Stimulated activated naive CD8-positive, alpha-beta T cell treated with anti-CD3 and anti-CD28 coated beads, Interleukin-15, Interleukin-2, amounts not matched to agents 100 U/mL and 50 U/mL, for 24 hours (primary cell): ENCODE measurements at places on chromosomes 5 and 9.

DNA sequence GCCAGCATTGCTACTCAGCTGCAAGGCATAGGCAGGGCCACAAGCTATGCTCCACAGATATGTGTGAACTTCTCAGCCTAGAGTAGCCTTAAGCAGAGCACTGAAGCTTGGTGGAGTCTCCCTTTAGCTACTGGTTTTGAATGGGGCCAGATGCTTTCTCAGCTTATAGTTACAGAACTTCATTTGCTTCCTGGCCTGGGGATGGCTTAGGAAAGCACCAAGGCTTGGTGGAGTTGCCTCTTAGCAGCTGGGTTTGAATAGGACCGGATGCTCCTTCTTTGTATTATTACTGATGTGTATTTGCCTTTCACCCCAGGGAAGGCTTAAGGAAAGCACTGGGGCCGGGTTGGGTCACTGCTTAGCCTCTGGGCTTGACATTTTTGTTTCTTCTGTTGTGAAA, 497.8 kb upstream of the SEMA6A start:
- DNase-seq: no peak

DNA sequence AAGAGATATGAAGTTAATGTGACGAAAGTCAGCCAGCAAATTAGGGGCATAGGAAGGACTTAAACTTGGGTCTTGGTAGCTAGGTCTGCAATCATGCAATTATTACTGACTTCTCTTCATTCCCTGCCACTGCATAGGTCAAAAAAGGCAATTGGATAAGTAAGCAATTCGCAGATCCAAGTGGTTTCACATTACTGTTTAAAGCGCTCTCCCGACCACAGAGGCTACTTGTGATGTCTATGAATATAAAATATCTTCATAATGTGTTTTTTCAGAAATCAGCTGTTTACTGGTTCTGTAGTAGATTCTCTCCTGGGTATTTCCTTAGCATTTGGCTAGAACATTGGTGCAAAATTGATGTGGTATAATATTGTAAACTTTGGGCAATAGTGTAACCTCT, 174.7 kb upstream of the PTGER4 start:
- DNase-seq: no peak

- no peak for DNase-seq
Measured at GRCh38 chr9:77743386-77743785, 95.3 kb upstream of the GNA14 start.

- no peak for DNase-seq
Measured at GRCh38 chr9:89686621-89687020, 81.8 kb downstream of the GADD45G start.

GRCh38 chr9:112884721-112885120, 6.0 kb downstream of the SLC46A2 start:
- no peak for DNase-seq
